ENCODE measurements at places on chromosomes 2 and 18.

DNA sequence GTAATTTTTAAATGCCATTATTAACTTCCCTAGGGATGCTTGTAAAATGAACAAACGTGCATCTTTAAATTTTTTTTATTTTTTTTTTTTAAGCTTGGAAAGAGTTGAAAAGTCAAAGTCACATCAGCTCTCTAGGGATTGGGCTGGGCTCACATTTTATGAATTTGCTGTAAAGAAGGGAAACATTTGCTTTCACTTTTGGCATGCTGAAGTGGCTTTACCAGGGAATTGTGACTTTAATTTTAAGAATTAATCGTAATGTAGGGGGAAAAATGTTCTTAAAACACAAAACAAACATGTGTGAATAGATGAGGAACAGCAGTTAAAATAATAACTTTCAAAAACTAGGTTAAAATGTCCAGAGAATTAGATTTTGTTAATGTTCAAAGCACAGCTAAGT lies 123.0 kb downstream of the AGAP1 start:
- no peak for DNase-seq

GRCh38 chr2:113000436-113000835 lies 4.8 kb upstream of the IL36A start:
- no peak for DNase-seq

DNA sequence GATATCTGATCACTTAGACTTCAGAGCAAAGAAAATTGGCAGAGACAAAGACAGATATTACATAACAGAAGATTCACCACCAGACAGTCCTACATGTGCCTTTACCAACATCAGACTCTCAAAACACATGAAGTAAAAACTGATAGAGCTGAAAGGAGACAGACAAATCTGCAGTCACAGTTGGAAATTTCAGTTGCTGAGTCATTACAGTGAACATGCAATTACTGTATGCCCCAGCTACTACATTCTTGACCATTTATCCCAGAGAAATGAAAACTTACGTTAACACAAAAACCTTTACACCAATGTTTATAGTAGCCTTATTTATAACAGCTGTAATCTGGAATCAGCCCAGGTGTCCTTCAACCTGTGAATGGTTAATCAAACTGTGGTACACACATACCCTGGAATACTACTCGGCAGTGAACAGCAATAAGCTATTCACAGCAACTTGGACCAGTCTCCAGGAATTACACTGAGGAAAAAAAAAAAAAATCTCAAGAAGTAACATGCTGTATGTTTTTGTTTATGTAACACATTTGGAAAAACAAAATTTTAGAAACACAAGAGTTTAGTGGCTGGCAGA lies 7.5 kb upstream of the SCLY start:
- no peak for DNase-seq

DNA sequence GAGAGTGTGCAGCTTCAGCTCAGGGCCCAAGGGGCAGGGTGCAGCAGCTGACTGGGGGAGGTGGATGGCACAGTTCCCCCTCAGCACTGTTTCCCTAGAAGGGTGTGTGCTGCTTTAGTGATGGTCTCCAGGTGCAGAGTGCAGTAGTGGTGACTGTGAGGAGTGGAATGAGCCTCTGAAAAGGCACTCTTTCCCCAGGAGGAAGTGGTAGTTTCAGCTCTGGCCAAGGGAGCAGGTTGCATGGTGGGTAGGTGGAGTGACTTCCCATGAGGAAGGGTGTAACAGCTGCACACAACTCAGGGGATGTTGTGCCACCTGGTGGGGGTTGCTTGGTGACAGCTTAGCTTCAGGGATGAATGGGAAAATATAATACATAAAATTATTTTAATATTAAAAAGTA lies 251.5 kb upstream of the NXPH2 start:
- no peak for DNase-seq

DNA sequence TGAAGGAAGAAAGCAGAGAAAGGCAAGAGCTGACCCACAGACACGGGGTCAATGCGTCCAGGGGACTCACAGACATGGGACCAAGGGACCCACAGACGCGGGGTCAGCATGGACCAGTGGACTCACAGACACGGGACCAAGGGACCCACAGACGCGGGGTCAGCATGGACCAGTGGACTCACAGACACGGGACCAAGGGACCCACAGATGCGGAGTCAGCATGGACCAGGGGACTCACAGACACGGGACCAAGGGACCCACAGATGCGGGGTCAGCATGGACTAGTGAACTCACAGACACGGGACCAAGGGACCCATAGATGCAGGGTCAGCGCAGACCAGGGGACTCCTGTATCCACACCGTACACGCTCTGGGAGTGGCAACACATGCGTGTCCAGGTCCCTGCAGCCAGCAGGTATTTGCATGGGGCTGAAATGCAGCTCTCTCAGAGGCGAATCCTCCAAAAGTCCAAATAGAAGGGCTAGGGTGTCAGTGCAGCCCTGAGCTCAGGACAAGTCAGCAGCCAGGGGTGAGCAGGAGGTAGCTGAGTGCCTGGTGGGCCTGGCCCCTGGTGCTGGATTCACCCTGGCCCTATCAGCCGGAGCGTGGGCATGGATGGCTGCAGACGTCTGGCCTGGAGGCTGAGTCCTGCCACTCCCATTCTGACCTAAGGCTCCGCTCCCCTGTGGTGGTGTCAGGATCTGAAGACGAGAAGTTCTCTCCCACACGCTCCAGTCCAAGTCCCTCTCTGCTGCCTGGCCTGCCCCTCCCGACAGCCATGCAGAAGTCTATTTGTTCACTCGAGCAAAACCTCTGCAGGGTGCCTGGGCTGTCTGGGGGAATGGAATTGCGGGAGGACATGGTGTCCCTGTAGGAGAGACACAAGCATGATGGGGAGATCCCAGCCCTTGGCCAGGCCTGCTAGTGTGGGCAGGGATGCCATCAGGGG lies 28.5 kb downstream of the TMEM18 start:
- DNase-seq: no peak

- DNase-seq: no peak
These were observed 844.9 kb downstream of the CPS1 start for GRCh38 chr2:211401328-211401727.

DNA sequence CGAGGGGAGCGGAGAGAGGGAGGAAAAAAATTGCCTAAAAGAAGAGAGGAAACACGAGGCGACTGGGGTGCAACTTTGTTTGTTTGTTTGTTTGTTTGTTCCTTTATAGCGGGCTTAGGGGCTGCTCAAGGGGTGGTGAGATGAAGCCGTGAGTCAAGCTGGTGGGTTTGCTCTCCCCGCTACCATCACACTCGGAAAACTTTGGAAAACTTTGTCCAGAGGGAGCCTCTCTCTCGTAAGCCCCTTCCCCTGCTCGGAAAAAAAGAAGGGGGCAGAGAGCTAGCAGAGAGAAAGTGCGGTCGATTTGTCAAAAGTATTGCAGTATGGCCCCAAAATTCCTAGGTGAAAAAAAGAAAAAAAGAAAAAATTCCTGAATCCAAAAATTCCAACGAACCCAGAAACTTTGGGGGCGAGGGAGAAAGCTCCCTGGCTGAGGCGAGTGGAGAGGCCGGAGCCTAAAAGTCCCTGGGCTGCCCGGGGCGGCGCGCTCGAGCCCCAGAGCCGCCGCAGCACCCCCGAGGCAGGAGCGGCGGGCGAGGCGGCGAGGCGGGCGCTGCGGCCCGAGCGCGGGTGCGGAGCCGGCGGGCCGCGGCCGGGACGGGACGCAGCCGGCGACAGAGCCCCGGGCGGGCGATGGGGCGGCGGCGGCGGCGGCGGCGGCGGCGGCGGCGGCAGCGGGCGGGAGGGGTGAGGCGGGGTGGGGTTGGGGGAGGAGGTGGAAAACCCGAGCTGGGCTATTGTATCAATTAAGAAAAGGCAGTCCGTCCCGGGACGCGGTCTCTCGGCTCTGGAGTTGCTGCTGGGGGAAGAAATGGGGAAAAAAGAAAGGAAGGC lies 558 bp upstream of the CYP26B1 start:
- peak; percentile 13 for DNase-seq

DNA sequence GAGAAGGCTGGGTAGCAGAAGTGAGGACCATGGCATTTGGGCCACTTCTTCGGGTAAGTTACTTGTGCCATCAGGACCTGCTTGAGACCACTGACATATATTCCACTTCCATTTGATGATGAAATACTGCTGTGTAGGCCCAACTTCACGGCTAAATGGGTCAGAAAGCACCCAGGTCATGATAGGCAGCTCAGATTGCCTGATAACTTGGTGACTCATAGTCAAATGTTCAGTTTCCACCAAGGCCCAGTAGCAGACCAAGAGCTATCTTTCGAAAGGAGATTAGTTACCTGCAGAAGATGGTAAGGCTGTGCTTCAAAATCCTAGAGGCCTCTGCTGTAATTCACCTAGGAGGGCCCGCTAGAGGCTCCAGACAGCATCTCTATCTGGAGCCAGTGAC lies 31.8 kb upstream of the MEX3C start:
- DNase-seq: no peak

DNA sequence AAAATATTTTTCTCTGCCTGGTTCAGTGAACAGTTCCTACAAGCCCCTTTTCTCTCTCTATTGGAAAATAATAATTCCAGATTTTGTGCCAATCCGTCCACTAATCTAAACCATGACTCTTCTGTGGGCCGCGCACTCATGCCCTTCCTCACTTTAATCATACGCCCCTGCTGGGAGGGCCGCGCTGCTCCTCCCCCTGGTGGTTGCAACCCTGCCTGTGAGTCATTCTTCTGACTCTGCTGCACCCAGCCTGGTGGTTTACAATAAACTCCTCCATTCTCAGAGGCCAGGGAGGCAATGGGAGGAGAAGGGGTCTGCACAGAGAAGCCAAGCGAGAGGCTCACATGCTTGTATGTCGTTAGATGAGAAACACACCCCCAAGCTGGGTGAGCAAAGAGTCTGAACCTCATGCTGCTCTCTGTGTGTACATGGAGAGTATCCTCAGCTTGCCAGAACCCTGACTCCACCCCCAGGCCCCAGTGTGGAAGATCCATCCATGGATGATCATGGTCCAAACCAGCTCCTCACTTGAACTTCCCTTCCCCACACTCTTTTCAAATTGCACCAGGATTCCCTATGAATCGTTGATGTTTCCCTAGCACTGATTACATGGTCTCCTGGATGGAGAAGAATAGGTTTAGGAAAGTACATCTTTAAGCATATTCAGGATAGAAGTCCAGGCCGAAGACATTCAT lies 228.9 kb downstream of the ANKRD30B start:
- DNase-seq: no peak

- DNase-seq: no peak
These were observed 411.7 kb upstream of the NETO1 start for GRCh38 chr18:73279498-73279897.

GRCh38 chr18:59340817-59341216 lies 18.2 kb downstream of the LMAN1 start:
- DNase-seq: no peak

DNA sequence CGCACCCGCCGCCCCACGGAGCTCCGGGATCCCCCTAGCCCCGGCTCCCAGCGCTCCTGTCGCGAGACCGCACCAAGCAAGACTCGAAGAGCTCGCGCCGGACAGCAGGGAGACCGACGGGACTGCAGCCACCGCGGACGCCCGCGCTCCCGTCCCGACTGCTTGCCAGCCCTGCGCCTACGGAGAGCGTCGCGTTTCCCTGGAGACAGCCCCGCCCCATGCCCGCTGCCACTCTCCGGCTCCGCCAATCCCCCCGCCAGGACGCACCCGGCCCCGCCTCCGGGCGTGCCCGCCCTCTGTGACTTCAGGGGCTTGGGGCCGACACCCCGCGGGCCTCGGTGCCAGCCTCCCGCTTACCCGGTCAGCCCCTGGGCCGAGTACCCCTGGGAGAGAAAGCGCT lies at the start of gene ANKMY1:
Gene ANKMY1, minus strand, starts transcription at position 181 of the 400 bp plus-strand sequence. CDS start 653 bp downstream, outside the sequence.
- DNase-seq: peak; percentile 38

DNA sequence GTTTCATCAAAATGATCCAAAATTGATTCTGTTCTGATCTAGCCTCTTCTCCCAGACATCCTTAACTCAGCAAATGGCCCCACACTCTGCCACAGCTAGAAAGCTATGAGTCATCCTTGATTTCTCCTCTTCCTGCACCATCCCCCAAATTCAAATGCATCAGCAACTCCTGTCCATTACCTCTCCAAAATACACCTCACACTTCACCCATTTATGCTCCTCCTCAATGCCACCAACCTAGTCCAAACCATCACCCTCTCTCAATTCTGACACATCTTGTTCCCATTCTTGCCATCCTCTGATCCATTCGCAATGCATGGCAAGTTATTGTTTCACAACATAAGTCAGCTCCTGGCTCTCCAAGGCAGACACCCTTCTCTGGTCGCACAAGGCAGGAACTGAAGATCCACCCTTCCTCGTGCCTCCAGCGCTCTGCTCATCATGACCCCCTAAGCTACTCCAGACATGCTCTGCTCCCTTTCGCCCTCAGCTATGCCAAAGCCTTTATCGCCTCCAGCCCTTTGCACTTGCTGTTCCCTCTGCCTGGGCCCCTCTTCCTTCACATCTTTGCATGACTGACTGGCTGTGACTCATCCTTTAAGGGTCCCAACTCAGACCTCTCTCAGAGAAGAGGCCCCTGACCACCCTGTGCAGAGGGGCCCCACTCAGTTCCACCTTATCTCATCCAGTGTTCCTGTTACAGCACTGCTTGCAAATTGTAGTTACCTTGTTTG lies 83.6 kb downstream of the MREG start:
- no peak for DNase-seq

DNA sequence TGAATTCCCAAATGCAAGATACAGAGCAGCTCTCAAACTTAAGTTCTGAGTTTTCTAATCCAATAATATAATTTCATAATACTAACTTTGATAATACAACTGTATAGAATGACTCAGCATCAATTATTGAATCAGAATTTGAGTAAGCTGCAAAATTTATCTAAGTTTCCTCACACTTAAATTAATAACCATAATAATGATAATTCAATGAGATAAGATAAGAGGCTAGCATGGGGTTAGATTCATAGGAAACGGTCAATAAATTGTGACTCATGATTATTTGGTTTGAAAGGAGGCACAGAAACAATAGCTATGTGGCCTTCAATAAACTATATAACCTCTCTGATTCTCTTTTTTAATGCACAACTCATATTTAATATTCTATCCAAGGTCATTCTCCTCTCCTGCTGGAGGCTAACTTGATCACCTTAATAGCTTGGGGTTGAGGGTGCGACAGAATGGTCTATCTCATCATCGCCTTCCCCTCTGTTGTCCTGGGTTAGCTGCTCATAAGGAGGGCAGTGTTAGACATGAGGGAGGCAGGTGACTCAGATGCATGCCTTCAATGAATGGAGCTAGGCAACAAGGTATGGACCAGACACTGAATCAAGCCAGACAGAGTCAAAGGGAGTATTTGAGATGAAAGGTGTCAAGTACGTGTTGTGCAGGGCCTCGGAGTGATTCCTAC lies 36.2 kb upstream of the BMP10 start:
- DNase-seq: no peak

- peak; percentile 5 for DNase-seq
These were observed 971.3 kb upstream of the FAM98A start for GRCh38 chr2:34570266-34570872.

Data from midbrain (tissue), 1 donor.